Caudate nucleus (tissue), 63 donors: ENCODE measurements at places on chromosomes 16 and 17.

DNA sequence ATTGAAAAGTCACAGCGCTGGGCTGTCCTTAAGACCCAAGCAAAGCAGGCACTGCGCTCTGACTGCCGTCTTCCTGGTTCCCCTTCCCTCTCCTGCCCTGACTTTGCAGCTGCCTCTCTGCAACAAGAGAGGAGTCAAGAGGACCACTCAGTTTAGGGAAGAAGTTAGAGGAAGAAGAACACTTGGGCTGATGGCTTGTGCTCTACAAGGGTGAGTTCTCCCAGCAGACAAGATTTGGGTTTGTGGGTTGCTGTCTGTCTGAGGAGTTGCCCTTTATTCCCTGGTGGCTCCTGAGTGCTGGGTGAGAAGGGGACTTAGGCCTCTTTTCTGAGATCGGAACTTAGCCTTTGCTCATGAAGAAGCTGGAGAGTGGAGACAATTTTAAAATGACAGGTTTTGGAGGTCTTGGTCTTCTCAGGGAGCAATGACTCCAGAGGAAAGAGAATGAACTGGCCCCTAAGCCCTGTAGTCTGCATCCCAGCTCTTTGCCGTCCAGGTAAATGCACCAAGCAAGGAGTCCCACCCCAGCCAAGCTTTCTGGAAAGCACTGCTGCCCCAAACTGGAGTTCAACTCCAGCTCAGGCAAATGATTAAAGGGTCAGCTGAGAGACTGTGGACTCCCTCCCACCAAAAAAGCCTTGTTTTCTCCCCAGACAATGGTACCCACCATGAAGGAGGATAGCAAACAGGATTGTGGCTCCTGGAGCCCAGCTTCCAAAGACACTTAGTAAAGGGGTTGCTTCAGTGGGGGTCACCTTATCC, 2.7 kb upstream of the HOXB9 start:
- no peak for DNase-seq

DNA sequence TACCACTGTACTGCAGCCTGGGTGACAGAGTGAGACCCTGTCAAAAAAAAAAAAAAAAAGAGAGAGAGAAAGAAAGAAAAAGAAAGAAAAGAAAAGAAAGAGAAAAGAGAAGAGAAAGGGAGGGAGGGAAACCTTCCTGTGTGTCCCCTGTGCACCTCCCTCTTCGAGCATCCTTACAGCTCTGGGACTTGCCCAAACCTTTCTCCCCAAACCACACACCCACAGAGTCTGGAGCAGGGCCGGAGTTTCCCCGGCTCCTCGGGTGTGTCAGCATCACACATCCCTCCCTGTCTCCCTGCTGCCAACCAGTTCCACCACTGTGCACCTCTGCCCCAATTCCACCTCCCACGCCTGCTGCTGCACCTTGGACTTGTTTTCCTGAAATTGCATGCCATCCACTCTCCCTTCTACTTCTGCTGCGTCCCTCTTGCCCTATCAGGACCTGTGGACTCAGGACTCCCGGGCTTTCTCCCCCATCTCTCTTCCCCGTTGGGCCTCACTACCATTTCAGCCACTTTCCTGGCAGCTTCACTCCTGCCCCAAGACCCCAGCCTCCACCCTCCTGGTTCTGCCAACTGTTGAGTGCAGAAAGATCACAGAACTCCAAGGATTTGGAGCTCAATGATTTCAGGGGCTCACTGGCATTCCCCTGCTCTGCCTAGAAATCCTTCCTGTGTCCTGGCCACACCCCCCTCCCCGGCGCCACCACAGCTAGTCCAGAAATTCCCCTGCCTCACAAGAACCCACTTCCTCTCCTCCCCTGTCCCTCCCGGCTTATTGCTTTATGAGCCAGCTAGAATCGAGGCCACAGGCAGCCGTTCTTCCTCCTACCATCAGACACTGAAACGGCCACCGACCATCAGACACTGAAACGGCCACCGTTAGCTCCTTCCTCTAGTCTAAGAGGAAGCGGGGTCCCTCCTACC, 3.7 kb upstream of the CDK3 start:
- DNase-seq = no peak

DNA sequence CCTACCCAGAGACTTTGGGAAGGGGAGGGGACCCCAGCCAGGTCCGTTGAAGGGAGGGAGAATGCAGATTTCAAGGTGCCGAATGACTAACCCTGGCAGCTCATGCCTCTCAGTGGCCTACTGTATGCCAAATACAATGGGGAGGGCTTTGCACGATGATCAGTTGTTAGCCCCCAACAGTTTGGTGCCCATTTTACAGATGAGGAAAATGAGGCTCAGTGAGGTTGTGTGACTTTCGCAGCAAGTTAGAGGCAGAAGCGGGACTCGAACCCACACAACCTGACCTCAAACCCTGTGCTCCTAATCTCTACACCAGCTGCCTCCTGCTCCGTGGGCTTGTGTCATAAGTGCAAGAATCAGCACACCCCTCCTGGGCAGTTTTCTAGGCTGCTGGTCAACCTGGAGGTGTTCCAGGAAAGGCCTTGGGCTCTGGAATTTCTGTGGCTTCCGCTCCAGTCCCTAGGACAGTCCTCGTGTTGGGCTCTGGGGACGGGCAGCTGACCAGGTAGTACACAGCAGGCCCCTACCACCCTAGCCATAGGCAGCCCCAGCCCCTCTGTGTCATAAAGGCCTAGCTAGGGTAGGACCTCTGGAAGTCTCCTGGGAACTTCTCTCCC, 11.9 kb upstream of the NAGPA start:
- DNase-seq = no peak

- DNase-seq = no peak
These were observed 746.4 kb downstream of the CDH11 start for GRCh38 chr16:64375391-64375980.

GRCh38 chr17:72710834-72711233, 381.7 kb downstream of the SLC39A11 start:
- no peak for DNase-seq

GRCh38 chr17:79294459-79295071, 219.9 kb downstream of the ENGASE start:
- no peak for DNase-seq

DNA sequence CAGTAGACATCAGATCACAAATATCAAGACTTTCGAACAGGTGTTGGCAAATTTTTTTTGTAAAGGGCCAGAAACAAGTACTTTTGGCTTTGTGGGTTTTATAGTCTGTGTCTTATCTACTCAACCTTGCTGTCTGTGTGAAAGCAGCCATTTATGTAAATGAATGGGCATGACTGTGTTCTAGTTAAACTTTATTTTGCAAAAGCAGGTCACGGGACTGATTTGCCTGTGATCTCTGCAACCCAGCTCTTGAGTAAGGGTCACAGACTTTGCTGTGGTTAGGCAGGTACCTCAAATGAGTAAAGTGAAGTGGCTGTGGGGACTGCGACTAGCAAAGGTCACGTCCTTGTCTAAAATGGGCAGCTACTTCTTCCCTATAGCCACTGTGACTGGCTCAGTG, 136.5 kb downstream of the FTO start:
- DNase-seq = no peak
